Thymus (tissue), 14 donors: ENCODE measurements at places on chromosomes 4 and X.

- no peak for DNase-seq
Observed at GRCh38 chr4:89511776-89512175, 204.2 kb upstream of the GPRIN3 start.

DNA sequence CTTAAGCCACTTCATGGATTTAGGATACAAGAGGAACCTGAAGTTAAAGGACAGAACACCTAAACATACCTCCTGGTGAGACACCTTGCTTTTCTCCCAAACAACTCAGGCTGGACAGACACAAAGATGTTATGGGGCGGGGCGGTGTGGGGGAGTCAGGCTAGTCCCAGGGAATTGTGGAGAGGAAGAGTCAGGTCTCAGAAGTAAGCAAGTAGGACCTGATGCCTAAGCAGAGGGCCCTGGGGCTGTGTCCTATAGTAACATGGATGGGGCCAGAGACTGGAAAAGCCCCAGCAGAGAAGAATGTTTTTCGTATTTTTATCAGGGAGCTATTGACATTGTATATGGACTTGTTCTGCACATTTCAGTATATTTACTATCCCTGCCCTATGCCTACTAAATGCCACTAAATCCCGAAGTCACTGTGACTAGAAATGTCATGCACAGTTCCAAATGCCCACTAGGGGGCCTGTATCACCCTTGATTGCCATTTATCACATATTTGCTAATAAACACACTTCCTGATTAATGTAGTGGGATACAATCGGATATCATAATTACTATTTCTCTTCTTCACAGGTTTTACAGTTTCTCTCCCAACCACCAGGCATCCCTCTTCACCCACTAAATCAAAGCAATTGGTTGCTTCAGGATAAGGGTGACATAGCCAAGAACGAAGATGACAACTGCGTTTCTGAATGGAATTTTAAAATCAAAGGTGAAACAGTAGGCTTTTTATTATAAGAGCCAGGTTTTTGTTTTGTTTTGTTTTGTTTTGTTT, 23.8 kb upstream of the ARHGAP10 start:
- DNase-seq: no peak

GRCh38 chr4:69984030-69984443, 11.7 kb upstream of the STATH start:
- peak; percentile 1 for DNase-seq

- DNase-seq: no peak
Observed at GRCh38 chr4:118974758-118975157, 86.1 kb downstream of the SYNPO2 start.

DNA sequence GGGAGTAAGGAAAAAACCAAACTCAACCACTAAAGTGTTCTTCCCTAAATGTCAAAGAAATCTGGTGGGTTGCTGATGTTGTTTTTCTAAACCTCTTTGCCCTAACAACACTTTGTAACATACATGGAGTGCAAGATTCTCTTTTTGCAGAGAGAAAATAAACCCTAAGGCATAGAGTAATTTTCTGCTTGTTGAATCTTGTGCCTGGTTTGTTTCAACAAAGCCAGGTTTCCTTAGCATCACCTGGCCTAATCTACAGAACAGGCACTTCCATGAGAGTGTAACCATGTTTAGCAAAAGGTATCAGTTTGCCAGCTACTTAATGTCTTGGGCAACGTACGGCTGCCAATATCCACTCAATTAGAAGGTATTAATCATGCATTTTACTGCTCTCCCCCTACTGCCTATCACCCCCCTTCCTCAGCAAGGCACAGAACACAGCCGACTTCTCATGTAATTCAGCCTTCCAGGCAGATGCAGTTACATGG, 219.2 kb downstream of the MAML3 start:
- no peak for DNase-seq

DNA sequence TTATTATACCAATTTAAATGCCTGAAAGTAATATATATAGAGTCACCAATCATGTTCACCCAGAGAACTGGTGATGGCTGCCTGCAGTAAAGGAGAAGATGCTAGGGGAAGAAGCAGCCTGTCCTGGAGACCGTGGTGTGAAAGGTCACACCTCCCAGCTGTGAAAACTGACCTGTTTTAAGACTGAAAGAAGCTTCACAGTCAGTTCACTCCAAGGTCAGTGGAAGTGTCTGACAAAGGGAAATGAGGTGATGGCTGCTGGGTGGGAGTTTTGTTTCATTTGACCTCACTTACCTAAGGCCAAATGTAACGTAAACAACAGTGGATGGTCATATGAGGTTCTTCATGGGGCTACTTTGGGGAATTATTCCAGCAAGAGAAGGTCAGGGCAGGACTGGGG, 352.1 kb upstream of the GATB start:
- no peak for DNase-seq

- no peak for DNase-seq
Observed at GRCh38 chr4:26217961-26218676, 102.7 kb upstream of the RBPJ start.

DNA sequence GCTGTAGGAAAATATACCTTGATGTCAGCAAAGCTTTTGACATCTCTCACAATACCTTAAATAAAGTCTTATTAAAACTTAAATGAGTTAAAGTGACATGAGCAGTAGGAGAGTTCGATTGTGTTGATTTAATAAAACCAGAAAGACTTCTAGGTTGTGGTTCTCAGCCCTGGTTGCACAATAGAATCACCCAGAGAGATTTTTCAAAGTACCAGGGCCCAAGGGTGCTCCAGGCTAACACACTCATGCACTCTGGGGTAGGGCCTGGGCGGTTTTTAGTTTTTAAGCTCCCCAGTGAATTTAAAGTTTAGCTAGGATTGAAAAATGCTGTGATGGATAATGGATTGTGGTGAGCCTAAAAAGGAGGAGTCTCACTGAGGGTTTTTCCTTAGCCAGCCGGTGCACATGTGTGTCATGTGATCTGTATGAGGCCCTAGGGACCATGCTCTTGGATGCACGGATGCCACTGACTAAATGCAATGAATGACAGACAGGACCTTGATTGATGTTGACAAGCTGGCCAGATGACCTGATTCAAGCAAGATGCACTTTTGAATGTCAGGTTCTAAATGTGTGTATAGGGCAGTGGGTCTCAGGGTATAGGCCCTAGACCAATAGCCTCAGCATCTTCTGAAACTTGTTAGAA, 185.0 kb downstream of the PTTG2 start:
- no peak for DNase-seq

GRCh38 chr4:104424989-104425388, 69.7 kb downstream of the CXXC4 start:
- DNase-seq: no peak

DNA sequence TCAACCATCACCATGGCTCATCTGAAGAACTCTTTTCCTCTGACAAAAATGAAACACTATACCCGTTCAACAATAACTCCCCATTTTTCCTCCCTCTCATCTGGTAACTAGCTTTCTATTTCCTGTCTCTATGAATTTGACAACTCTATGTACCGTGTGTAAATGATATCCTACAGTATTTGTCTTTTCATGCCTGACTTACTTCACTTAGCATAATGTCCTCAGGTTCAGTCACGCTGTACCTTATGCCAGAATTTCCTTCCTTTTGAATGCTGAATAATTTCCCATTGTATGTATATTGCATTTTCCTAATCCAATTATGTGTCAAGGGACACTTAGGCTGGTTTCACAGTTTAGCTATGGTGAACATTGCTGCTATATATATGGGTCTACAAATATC, 18.2 kb downstream of the MAGEA9 start:
- no peak for DNase-seq

DNA sequence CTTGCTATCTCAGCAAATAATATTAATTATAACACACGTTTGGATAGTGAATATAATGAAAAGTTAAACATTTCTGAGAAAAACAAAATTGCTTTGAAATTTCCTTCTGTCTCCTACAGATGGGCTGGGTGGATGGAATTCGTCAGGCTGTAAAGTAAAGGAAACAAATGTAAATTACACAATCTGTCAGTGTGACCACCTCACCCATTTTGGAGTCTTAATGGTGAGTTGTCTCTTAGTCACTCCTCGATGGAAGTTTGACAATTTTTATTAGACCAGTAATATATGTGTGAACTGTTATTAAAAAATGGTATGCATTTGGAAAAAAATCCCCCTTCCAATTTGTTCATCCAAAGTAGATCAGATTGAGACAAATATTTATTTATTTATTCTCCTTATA, 92.5 kb upstream of the BRS3 start:
- DNase-seq: no peak

DNA sequence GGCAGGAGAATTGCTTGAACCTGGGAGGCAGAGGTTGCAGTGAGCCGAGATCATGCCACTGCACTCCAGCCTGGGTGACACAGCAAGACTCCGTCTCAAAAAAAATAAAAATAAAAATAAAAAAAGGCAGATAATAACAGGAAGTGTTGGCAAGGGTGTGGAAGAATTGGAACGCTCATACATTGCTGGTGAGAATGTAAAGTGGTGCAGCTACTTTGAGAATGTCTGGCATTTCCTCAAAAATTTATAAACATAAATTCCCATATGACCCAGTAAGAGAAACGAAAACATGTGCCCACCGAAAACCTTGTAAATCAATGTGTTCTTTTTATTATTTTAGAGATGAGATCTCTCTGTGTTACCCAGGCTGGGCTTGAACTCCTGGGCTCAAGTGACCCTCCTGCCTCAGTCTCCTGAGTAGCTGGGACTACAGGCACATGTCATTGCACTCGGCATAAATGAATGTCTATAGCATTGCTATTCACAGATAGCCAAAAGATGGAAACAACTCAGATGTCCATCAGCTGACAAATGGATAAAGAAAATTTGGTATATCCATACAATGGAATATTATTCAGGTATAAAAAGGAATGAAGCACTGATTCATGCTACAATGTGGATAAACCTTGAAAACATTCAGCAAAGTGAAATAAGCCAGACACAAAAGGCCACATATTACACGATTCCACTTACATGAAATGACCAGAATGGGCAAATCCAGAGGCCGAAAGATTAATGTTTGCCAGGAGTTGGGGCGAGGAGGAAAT, 63.7 kb upstream of the PLAC1 start:
- DNase-seq: no peak
